Pancreas (tissue), 10 donors: ENCODE measurements at places on chromosomes 13 and 19. TPM values are rescaled to one million over a fixed set of nuclear protein-coding genes. Genes with fewer than 3 reads are reported as not detected.

- no peaks in the 10 kb centered on the region for H3K36me3 ChIP-seq
- no peak overlapping the region for H3K27ac ChIP-seq
- no peak for DNase-seq
- H3K4me1 ChIP-seq: peaks cover 8% of the 10 kb centered on the region
- no peak overlapping the region for H3K4me3 ChIP-seq
Measured at GRCh38 chr13:32116210-32116609, 84.6 kb downstream of the FRY start.

Gene MCOLN1
- 8.9 TPM for total RNA-seq

Gene CLEC17A
- 0.13 TPM for total RNA-seq

Gene CCDC169
- 0.09 TPM for total RNA-seq

GRCh38 chr19:2325281-2326046 lies 2.9 kb downstream of the LSM7 start:
- peaks cover 12% of the 10 kb centered on the region for H3K4me1 ChIP-seq
- H3K4me3 ChIP-seq: no peak overlapping the region
- H3K27me3 ChIP-seq: no peaks in the 10 kb centered on the region
- no peak for DNase-seq
- no peak overlapping the region for H3K27ac ChIP-seq

GRCh38 chr13:18948012-18948663 lies 233.5 kb downstream of the TUBA3C start:
- no peak for DNase-seq
- no peaks in the 10 kb centered on the region for H3K36me3 ChIP-seq
- no peak overlapping the region for H3K4me3 ChIP-seq

- DNase-seq: no peak
- H3K4me3 ChIP-seq: no peak overlapping the region
- H3K27me3 ChIP-seq: no peaks in the 10 kb centered on the region
- H3K4me1 ChIP-seq: no peaks in the 10 kb centered on the region
- no peaks in the 10 kb centered on the region for H3K36me3 ChIP-seq
Measured at GRCh38 chr19:28828276-28828870, 384.6 kb downstream of the UQCRFS1 start.

- H3K27ac ChIP-seq: no peak overlapping the region
- no peaks in the 10 kb centered on the region for H3K4me1 ChIP-seq
- H3K4me3 ChIP-seq: no peak overlapping the region
- no peaks in the 10 kb centered on the region for H3K27me3 ChIP-seq
- H3K36me3 ChIP-seq: no peaks in the 10 kb centered on the region
Measured at GRCh38 chr13:37701306-37701705, 102.7 kb upstream of the POSTN start.

Gene CALM3
- 59.6 TPM for total RNA-seq
